PC-9 (cell line): ENCODE measurements at places on chromosomes 7 and 10.

- no peak for DNase-seq
Observed at GRCh38 chr10:72541337-72541736, 84.5 kb downstream of the MICU1 start.

DNA sequence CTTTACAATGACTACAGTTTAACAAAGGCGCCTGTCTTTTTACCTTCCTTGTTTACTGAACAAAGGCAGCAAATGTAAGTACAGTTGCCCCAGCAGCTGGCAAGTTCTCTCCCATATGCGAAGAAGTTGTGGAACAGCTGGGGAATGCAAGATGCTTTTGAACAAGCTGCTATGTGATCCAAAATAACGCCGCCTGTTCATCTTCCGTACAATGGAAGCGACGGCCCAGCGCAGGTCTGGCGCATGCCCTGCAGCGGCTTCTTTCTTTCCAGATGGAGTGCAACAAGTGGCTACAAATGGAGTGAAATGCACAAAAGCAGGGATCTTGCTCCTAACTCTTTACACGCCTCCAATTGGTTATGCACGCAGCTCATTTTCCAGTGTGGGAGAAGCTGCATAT, 97.0 kb upstream of the SVIL start:
- DNase-seq = no peak

DNA sequence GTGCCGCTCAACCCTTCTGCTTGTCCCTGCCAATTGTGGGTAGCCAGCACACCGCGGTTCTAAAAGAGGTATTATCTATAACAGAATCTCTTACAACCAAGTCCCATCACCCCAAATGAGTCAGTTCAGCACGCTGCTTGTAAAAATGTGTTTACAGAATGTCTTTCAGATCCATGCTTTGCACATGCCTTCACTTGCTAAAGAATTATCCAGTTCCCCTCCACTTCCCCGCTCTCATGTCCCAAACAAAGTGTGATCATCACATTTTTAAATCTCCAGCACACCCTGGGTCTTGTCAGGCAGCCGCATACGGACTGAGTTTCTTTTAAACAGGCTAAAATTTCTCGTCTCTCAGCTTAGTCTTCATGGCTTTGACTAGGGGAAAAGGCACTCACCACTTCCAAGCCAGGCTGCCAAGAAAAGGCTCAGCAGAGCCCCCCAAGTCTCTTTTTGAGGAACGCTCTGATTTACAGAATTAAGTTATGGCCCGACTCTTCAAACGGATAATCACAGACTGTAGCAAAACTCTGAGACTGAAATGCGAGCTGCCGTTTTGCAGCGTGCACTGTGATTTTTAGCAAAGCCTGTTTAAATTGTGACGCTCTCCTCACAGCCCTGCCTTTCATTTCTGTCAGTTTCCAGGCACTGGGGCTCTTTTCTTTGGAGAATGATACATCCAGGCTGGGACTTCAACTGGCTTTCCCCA, 29.8 kb upstream of the FGFR2 start:
- no peak for DNase-seq

DNA sequence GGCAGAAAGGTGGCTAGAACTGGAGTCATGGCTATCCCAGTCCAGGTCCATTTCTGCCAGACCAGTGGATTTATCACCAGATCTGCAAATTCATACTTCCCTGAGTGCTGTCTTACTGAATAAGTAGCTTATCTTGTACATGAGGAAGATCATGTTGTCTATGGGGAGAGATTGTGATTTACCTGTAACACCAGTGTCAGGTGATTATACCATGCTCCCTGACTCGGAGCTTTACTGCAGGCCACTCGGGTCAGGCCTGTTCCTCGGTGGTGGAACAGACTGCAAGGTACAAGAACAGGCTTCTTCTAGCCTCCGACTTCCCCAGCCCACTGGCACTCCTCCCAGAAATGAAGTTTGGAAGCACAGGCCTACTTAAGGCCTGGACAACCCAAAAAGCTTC, 42.6 kb upstream of the DLG5 start:
- no peak for DNase-seq

DNA sequence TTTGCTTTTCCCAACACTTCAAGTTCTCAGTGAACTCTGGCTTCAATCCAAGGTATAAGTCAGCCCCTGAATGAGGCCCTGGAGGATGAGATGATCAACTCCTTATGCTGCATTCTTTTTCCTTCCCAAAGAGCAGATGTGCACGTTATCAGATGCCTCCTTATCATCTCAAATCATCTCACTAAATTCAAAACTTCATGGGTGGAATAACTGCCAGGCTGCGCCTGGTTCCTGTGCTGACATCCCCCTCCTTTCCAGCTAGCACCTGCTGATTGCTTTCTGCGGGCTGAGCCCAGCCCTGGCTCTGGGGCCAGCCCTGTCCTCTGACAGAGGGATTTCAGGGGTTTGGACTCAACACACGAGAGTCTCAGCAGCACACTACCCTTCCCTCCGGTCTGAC, 44.9 kb downstream of the TLL2 start:
- no peak for DNase-seq

- no peak for DNase-seq
Observed at GRCh38 chr10:81027223-81027622, 489.5 kb downstream of the SH2D4B start.

DNA sequence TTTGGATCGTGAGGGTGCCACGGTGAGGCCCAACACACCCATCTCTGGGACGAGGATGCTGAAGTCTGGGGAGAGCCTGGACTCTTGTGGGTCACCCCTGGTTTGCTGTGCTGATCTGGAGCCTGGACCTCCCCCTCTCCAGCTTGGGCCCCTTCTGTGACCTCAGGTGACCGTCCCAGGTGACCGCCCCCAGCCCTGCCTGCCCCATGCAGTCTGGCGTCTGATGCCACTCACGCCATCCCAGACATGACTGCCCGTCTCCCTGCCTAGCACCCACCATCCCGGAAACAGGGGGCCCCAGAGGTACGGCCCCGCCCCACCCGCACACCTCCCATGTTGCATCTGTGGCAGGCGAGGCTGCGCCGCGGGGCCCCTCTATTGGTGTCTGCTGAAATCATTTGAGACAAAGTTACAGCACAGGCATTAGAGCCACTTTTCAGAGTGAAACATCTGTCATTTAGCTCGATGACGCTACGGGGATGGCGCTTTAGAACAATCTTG, 21.1 kb downstream of the UNCX start:
- no peak for DNase-seq

DNA sequence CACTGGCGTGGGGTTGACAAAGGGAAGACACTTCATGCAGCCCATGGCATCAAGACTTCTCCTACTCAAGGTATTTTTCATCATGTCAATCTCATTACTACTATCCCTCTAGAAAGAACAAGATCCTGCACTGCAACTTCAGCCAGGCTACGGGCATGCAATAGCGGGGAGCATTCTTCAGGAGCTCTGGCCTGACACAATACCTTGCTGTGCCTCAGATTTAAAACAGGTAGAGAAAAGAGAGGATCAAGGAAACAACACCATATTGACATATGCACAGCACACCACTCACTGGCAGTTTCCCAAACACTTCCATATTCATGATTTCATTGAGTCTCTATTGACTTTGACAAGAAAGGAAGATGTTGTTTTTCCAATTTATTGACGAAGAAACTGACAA, 51.5 kb downstream of the DOCK4 start:
- no peak for DNase-seq

DNA sequence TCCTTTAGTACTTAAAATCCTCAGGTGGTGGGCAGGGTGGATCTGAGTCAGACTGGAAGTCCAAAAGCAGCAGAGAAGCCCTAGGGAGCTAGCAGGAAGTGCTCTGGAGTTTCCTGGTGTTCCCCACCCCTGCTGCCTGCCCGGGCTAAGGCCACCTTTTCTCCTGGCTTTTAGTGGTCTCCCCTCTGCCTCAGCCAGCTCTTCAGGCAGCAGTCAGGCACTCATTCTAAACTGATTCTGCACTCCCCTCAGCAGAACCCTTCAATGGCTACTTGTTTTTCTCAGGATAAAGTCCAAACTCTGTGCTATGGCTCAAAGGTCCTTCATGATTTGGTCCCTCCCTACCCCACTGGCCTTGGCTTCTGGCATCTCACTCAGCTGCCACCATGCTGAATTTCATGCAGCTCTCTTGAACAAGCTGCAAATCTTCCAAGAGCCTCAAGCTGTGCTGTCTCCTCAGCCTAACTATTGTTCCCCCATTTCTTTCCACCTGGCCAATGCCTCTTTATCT, 28.9 kb upstream of the DNMBP start:
- DNase-seq = no peak

GRCh38 chr10:70616761-70617160, 14.2 kb upstream of the PRF1 start:
- no peak for DNase-seq

- no peak for DNase-seq
Observed at GRCh38 chr10:18142151-18142550, 1.9 kb downstream of the CACNB2 start.

DNA sequence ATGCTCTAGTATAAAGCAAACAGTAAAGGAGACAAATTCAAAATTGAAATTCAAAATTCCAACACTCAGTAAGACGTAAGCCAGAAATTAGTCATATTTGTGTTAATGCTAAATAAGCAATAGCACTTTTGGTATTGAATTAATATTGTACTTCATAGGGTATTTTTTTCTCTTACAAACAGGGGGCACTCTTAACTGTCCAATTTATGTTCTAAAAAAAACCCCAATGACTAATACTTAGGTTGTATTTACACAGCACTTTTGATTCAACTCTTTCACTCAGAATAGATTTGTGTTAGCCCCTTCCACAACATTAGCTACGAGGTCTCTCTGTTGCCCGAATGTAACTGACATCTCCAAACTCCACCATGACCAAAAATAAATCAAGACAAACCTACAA, 284.9 kb upstream of the COBL start:
- DNase-seq = no peak

DNA sequence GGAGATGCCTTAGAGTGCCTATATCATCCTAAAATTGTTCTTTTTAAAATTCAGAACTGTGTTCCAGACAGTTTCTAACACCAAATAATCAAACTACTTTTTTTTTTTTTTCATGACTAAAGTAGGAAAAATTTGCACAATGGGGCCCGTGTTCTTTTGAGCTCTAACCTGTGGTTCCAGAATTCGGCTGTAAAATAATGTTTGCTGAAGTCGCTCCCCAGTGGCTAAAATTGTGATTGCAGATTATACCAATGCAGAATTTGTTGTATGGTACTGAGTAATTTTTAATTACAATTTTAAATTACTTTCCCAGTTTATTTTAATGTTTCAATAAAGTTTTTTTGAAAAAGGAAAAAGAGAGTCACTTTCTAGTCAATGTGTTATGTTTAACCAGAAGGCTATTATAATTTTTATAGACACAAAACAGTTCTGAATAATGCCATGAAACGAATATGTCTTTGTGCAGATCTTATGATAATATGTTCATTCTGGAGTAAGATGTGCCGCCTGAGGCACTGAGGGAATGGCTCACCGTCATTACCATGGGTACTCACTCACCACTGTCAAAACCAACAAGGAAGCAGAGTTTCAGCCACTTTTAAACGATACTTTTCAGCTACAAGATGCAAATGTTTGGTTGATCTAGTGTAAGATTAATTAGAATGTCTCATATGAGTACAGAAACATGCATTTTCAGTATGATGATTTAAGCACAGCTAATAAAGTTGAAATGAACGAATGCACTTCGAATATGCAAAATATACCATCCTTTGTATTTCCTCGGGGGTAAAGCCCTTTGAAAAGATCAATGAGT, 173.6 kb downstream of the PRKCQ start:
- peak; percentile 53 for DNase-seq

GRCh38 chr7:137408126-137408525, 64.6 kb upstream of the PTN start:
- DNase-seq = no peak

DNA sequence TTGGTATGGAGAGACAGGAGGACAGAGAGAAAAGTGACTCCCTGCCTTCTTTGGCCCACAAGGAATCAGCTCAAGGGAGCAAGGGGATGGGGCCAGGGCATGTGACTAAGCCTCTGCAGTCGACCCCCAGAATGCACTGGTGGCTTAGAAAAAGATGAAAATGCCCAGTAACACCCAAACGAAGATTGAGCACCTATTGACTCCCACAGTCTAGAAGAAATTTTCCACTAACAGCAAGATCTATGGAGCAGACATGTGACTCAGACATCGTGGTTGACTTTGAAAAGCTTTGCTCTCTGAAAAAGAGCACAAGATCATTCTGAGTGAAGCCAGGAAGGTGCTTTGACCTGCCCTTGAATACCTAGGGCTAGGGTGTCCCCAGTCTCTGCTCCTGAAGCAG, 586.0 kb downstream of the CALN1 start:
- no peak for DNase-seq

GRCh38 chr7:47008461-47008860, 573.5 kb downstream of the TNS3 start:
- DNase-seq = no peak

GRCh38 chr10:21520949-21521348, 4.5 kb downstream of the SKIDA1 start:
- DNase-seq = no peak

DNA sequence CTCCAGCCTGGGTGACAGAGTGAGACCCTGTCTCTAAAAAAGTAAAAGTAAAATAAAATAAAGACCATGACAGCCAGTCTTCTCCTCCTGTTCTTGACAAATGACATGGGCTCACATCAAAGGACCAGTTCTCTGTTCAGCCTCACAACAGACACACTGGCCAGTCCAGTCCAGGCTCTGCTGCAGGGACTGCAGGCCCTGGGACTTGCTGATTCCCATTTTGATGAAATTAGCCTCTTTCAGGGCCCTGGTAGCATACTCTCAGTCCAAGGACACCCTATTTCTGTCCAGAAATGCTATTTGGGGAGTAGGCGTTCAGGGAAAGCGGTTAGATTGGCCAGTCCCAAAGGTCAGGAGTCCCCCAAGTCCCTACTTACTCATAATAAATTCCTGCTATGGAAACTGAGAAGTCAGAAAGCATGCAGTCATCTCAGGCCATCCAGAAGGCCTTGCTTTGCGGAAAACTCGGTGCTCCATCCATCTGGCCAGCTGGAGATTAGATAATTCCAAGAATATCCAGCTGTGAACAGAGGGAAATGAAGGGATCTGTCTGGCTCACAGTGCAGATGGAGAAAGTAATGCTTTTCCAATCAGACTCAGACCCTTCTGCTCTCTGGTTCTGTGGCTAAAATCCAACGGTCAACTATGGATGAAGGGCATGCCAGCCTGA, 74.4 kb downstream of the RAB11FIP2 start:
- DNase-seq = no peak

GRCh38 chr10:43361547-43362190, 9.8 kb upstream of the FXYD4 start:
- no peak for DNase-seq

DNA sequence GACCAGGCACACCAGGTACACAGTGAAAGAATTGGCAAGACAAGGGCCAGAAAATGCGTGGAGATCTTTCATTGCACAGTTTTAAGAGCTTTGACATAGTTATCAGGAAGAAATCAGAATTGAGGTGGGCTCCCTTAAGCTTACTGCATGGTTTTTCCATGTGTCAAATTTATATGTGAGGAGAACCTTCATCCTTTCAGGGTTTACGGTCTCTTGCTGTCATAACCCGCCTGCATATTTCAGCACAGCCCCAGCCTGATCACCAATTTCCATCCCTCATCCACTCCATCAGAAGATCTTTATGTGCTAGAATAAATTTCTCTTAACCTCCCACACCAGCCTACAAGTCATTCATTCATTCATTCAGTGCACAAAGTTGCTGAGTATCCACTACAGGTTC, 373.1 kb downstream of the KCNMA1 start:
- no peak for DNase-seq
